ENCODE measurements at places on chromosomes 7 and 10.

DNA sequence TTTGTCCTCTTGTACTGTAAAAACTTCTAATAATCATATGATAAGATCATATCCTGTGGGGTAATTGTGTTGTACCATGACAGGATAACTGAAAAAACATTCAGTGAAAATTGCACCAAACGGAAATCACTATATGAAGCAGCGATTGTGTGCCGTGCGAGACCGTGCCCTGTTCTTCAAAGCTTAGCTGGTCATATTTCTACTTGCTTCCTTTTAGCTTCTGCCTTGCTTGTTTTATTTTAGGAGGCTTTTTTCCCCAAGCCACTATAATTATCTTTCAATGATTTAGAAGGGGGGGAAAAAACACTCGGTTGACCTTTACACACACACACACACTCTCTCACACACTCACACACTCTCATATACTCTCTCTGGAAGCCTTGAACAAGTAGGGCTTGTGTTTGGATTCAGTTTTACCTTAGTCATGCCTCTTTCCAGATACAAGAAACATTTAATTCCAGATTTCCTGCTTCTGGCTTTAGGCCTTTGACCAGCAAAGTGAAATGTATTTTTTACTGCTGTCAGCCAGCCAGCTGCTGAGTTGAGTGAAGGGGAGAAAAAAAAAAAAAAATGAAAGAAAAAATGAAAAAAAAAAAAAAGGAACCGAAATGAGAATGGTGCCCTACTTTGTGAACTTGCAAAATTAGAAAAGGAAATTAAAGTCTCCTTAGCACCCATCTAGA is 181.4 kb downstream of the ARID5B start:
- DNase-seq = peak; percentile 51

DNA sequence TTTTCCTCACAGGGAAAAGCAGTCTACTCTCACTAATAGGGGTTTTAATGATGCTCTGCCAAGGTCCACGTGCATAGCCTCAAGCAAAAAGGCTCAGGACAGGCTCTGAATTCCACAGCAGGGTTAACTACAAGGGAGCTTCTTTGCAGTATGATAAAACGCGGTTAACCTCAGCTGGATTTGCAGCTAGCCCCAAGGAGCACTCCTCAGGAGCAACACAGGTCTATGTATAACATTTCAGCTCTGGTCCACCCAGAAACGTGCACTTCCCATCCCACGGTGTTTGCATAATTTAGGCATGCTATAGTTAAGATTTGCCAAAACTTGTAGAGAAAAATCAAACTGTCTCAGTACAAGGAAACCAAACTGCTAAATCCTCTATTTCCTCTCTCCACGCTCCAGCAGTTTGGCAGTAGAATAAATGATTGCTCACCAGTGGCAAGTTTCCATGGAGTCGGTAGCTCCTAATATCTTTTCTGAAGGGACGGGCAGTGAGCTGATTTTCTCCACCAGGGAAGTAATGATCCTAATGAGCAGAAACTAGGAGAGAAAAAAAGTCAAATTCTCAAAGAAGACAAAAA is 13.1 kb upstream of the ASB4 start:
- no peak for DNase-seq

DNA sequence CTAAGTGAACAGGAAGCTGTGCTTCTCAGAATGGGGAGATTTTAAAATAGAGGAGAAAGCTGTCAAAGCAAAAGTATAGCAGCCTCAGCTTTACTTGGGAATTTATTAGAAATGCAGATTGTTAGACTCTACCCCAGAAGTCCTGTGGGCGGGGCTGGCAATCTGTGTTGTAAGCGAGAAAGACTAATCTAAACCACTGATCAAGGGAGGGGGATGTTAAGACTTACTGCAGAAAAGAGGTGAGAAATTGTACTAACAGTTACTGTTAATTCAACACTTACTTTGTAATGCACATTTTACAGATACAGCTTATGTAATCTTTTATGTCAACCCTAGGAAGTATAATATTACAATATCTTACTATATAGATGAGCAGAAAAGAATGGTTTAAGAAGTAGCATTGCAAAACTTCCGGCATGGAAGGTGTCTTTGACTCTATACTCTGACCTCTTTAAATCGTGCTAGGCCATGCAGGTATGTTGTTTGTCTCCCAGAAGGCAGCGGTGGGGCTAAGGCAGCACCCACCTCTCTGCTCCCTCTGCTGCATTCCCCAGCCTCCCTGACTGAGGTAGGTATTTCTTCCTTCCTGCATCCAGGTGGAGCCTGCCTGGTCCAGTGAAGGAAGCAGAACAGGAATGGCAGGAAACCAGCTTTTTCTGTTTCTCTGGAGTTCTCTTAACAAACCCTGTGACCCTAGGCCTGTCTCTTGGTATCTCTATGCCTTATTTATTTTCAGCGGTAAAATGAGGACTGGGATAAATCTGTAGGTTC is 462.2 kb downstream of the AUTS2 start:
- DNase-seq = no peak

- no peak for DNase-seq
These were observed 82.7 kb downstream of the FAM204A start for GRCh38 chr10:118259288-118259906.

- no peak for DNase-seq
These were observed 1.7 kb downstream of the NPTX2 start for GRCh38 chr7:98618786-98619185.

DNA sequence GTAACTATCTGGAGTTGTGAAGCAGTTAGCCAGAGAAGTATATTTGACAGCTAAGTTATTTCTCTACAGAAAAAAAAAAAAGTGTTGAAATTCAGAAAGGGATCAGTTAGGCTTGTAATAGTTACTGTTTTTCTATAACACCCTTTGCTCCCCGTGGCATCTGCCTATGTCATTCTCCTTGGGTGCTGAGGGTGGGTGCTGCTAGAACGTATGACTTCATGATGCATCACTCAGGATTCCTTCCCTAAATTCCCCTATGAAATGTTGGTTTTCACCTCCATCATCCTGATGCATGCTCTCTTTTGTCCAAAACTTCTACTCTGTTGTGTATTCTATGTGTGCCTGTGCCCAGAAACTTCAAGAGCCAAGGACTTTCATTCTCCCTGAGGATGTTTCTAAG is 536.4 kb downstream of the GRM8 start:
- DNase-seq = no peak

GRCh38 chr10:47288916-47289495 is 11.0 kb upstream of the GDF10 start:
- DNase-seq = no peak

DNA sequence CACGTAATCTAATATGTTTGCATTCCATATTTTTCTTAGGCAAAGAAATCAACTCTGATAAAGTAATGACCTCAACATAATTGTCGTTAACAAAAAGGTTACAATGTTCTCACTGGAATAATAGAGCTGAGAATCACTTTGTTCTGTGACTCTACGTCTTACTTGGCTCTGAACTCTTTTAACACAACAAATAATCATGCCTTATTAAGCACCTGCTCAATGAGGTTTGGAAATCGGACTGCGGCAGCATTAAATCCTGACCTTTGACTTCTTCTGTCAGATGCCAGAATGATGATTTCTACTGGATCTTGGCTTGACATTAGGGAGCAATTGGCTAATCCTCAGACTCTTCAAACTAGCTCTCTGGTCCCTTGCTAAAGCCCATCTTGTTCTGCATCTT is 233.6 kb downstream of the SEMA3D start:
- no peak for DNase-seq

GRCh38 chr7:78368771-78369170 is 570.2 kb downstream of the PHTF2 start:
- DNase-seq = peak; percentile 4

GRCh38 chr10:120406376-120406775 is 50.7 kb upstream of the PLPP4 start:
- DNase-seq = no peak

GRCh38 chr10:84026821-84027257 is 112.5 kb upstream of the GHITM start:
- no peak for DNase-seq

DNA sequence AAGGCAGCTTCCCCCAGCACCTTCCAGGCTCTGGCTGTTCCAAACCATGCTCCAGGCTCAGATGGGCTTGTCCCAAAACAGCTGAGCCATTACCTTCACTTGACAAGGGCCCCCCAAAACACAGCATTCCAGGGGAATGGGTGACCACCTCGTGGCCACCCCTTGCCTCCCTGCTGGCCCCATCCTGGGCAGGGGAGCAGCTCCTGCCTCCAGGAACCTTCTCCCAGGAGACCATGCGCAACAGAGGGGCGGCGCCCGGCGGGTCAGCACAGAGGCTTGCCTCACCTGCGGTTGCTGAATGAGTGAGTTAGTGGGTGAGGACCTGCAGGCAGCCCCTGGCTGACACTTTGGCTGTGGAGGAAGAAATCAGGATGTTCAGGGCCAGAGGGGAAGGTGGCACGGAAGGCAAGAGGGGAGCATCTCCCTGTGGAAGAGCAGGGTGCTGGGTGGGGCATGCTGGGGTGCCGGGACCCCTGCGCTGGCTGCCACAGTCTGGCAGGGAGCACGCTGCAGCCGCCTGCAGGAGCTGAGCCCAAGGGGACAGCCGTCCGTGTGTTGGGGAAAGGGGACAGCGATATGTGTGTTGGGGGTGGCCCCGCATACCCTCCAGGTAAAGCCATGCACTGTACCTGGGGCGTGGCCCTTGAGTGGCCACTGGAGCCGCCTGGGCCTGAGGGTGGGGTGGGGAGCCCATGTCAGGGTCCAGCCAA is 54.7 kb downstream of the PWWP2B start:
- no peak for DNase-seq

- peak; percentile 28 for DNase-seq
These were observed 81.6 kb upstream of the PFKP start for GRCh38 chr10:2985729-2986232.

DNA sequence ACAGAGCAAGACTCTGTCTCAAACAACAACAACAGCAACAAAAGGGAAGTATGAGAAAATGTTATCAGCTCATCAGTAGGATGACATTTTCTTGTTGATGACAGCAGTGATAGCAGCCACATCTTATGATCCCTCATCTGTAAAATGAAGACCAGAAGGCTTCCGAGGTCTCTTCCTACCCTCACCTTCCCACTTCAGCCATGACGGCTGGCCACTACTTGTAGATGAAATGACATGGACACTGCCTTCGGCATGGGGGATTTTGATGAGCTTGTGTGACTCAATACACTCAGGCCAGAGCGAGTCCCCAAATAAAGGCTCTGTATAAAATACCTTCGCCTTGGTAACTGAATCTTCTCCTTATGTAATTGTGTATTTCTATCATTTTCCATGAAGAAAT is 6.7 kb downstream of the ECHDC3 start:
- no peak for DNase-seq

GRCh38 chr10:26485150-26485941 is 47.2 kb downstream of the APBB1IP start:
- peak; percentile 80 for DNase-seq

DNA sequence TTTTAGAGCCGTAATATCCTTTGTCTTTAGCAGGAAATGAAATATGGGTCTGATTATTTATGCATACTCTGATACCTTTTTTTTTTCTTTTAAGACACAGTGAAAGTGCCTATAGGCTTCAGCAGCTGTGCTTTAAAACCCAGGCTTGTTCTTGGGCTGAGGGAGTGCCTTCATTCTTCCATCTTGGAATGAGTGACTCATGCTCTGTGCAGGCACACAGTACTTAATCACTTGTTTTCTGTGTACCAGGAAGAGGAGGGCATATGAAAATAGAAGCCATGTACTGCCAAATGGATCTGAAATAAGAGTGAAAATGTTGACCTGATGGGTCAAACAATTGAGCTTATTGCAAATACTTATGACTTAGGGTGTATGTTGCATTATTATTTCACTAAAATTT is 12.0 kb downstream of the INPP5F start:
- DNase-seq = peak; percentile 81

DNA sequence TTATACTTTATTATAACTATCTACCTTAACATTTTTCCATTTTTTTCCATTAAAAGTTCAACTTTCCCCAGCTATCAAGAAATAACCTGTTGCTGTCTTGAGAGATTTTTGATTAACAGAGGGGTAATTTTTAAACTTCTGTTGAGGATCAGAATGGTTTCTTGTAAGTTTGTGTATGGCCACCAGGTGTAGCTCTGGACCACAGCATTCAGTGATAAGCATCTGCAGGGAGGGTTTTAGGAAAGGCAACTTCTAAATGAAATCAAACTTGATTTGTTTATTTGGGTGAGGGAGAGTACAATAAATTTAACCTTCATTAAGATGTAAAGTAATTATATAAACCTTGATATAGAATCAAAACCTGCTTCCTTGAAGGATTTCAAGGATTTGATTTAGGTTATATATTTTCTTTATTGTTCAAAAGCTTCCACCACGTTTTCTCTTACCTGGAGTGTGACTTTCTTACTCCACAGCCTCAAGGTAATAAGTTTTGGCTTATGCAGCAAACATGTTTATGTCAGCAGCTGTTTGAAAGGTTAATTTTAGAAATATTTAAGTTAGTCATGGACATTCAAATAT is 153.3 kb downstream of the STK31 start:
- DNase-seq = peak; percentile 2

DNA sequence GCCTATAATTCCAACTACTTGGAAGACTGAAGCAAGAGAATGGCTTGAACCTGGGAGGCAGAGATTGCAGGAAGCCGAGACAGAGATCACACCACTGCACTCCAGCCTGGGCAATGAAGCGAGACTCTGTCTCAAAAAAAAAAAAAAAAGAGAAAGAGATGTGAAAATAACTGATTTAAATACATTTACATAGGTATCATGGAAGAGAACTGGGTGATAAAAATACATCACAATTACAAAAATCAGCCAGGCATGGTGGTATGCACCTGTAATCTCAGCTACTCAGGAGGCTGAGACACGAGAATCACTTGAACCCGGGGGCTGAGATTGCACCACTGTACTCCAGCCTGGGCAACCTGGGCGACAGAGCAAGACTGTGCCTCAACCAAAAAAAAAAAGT is 19.8 kb downstream of the NANOS1 start:
- DNase-seq = no peak

DNA sequence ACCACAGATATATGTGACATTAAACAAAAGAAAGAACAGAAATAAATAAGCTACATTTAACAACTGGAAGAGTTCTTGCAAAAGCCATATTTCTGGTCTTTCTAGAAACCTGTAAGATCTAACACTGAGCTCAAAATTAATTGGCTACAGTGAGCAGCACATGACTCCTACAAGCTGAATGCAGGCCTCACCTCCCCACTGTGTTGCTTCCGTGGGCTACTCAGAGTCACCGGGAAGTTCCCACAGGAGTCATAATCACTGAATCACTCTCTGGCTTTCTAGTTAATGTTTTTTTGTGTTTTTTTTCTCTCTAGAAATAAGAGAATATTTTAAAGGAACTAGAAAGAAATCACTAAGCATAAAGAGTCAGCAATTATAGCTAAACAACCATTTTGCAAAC is 10.2 kb upstream of the MRPS24 start:
- DNase-seq = peak; percentile 85

DNA sequence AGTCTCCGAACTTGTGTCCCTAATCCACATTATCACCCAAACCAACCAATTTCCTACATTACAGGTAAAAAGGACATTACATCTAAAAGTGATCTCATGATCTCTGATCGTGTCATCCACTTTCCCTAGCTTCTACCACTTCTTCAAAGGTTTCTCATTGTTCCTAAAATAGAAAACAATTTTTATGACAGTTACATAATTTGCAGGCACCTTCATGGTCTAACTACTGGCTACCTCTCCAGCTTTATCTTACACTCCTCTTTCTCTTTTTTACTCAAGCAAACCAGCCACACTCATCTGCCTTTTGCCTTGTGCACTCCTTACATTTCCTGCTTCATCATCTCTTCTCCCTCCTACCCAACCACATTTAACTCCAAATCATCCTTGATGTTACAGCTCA is 886.7 kb upstream of the SORCS1 start:
- no peak for DNase-seq

Measured in HFFc6 (cell line).